NCI-H446 (cell line): ENCODE measurements at places on chromosomes 2 and 18.

GRCh38 chr18:6155707-6156106, 259.0 kb downstream of the L3MBTL4 start:
- no peak for DNase-seq

GRCh38 chr2:174334278-174334715, 457 bp upstream of the SP9 start:
- DNase-seq: no peak

GRCh38 chr2:46142546-46143428, 154.4 kb upstream of the EPAS1 start:
- no peak for DNase-seq

- DNase-seq: no peak
Observed at GRCh38 chr2:19933351-19933981, 31.7 kb upstream of the TTC32 start.

- no peak for DNase-seq
Observed at GRCh38 chr2:24885221-24886125, 34.6 kb downstream of the ADCY3 start.

GRCh38 chr2:238911376-238912227, 63.7 kb downstream of the TWIST2 start:
- DNase-seq: no peak

DNA sequence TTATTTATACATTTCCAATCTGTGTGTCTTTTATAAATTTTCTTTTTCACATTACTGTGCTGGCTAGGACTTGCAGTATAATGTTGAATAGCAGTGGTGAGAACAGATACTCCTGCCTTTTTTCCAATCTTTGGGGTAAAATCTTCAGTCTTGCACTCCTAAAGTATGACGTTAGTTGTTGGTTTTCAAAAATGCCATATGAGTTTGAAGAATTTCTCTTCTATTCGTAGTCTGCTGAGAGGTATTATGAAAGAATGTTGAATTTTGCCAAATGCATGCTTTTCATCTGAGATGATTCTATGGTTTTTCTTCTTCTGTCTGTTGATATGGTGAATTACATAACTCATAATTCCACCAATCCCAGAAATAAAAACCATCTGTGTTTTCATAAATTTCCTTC, 335.3 kb upstream of the CHST9 start:
- DNase-seq: no peak

DNA sequence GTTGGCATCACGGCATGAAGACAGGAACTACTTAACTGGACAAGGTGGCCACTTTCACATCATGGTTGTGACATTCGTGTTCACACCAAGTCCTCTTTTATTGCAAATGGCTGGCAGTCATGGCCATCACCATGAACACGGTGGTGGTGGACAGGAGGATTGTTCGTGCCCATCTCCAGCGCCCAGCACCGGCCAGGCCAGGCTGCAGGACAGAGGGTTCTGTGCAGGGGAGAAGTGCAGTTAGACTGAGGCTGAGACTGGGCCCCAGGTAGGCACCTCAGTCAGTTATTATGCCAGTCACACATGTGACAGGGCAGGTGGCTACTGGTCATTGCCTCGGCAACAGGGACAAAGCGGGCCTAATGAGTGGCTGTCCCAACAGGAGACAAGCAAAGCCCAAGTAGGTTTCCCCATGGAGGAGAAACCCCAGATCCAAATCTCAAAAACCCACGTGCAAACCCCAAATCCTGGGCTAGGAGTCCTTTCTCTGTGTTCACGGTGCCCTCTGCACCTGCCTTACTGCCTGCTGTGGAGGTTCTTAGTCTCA, 468.1 kb upstream of the MYT1L start:
- DNase-seq: no peak

DNA sequence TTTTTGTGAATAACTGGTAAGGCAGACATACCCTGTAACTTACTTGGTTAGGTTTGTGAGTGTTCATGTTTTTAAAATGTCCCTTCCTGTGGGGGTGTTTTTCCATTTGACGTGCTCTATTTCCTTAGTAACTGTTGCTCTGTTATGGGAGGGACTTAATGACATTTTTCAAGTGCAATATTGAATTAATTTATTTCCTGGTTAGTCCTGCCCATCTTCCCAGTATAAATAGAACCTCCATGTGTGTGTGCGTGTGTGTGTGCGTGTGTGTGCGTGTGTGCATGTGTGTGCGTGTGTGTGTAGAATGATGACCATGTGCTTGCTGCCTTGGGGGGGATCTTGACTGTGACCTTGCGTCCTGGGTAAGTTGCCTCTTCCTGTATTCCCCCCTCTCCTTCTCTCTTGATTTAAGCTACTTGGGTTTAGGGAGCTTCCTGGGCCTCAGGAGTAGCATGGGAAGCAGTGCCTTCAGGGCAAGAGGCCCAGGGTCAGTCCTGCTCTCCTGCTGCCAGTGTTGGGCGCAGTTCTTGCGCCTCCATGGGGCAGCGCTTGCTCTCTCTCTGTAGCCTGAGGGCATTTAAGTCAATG, 163.9 kb downstream of the LDLRAD4 start:
- DNase-seq: no peak

- DNase-seq: no peak
Observed at GRCh38 chr2:38095996-38096861, 20.3 kb upstream of the CYP1B1 start.

DNA sequence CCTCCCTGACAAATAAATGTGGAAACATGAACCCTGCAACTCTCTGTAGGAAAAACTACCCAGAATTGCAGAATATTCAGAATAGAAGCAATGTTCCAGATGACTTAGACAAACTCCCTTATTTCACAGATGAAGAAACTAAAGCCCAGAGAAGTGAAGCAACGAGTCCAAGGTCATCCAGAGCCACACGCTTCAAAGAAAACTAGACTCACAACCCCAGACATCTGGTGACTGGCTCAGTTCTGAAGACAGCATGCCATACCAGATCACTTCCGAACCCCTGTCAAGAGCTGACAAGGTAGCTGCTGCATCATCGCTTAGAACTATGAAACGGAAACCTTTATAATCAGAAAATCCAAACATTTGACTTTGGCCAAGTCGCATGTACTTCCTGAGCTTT, 101.3 kb downstream of the PID1 start:
- no peak for DNase-seq

- no peak for DNase-seq
Observed at GRCh38 chr2:231554327-231554726, 24.1 kb upstream of the NMUR1 start.

GRCh38 chr2:47226923-47227220, 71.8 kb upstream of the STPG4 start:
- no peak for DNase-seq

GRCh38 chr18:24629921-24630320, 169.5 kb downstream of the HRH4 start:
- DNase-seq: no peak

DNA sequence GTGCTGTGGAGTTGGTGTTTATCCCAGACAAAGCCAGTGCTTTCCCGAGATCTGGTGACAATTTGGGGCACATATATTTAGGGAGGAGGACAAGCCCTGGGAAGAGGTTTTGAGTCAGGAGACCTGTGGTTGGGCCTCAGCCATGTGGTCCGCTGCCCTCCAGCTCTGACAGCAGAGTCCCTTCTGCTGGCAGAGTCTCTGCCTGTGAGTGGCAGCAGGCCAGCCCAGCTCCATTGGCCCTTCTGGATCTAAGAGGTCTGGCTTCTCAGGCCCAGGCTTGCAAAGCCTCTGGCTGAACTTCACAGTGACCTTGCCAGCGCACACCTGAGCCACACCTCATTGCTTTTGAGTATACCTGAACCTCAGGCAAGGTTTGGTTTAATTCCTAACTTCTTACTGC, 115.3 kb downstream of the BCL2L11 start:
- DNase-seq: peak; percentile 63

- DNase-seq: no peak
Observed at GRCh38 chr2:236341721-236342120, 77.5 kb upstream of the ASB18 start.

- DNase-seq: no peak
Observed at GRCh38 chr2:5689750-5690149, 2.4 kb upstream of the SOX11 start.

GRCh38 chr18:40063488-40063887, 1891.5 kb upstream of the PIK3C3 start:
- DNase-seq: no peak

- no peak for DNase-seq
Observed at GRCh38 chr18:35971661-35972196, 750 bp upstream of the RMP24 start.

- peak; percentile 77 for DNase-seq
Observed at GRCh38 chr2:189254268-189254883, 74.8 kb upstream of the COL5A2 start.

GRCh38 chr2:8674420-8675009, 7.3 kb upstream of the ID2 start:
- DNase-seq: no peak

DNA sequence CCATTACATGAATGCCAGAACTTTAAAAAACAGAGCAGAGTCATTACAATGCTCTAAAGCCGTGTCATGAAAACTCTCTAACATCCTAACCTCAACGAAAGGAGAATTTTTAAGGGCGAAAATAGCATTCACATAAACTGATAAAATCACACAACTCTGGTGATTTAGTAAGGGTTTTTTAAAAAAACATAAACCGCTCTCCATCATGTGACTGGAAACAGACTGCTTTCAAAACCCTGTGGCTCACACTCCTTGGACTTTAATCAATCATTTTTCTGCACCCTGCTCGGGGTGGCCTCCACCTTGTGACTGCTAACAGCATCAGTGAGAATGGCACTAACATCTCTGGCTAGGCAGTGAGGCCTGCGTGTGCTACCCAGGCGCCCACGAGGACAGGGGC, 12.1 kb downstream of the DOCK10 start:
- DNase-seq: no peak

- no peak for DNase-seq
Observed at GRCh38 chr2:217691516-217691915, 311.3 kb downstream of the TNS1 start.

DNA sequence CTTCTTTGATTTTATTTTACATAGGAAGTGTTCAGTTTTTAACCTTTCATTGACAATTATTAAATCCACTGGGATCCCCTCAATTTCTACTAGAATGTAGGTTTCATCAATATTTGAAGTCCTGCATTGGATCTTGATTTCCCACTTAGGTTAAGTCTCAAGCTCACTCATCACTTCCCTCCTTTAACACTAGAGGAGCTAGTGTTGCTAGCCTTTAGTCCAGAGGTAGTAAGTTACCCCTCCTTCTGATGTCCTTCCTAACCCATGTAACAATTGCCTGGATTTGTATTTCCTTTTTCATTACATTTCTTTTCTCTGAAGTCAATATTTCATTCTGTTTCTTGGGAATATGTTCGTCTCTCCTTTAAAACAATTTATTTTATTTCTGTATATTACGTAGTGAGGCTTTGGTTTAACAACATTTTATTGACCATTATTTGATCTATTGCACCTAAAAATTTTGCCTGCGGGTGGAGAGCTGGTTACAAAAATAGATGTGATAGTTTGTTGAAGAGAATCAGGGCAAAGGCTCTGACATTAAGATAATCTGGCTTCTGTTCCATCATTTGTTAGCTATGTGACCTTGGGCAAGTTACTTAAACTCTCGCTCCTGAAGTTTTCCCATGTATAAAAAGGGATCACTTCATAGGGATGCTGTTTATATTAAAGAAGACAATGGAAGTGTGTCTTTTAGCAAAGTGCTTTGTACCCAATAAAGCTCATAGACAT, 833.0 kb downstream of the SLC4A3 start:
- DNase-seq: no peak

DNA sequence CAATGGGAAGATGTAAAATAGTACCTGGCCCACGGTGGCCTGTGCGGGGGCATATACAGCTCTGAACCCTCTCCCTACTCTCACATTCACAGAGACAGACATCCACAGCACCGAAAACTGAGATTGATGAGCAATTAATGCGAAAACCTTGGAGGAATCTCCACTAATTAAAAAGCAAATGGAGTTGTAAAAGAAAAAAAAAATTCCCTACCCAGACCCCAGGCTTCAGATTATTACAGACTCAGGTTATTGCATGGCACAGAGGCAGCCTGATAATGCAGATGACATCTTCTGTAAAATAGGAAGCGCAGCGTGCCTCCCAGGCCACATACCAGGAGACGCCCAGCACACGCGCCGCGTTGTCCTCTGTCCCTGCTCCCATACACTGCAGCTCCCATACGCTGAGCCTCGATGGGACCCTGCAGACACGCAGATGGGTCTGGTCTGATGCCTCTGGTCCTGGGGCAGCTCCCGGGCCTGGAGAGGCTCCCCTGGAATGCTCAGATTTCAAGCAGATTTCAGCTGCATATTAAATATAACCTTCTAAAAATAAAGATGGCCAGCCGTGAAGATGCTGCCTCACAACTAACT, 496.1 kb upstream of the MYT1L start:
- DNase-seq: no peak

GRCh38 chr18:79400091-79400590, 4.4 kb downstream of the NFATC1 start:
- no peak for DNase-seq

DNA sequence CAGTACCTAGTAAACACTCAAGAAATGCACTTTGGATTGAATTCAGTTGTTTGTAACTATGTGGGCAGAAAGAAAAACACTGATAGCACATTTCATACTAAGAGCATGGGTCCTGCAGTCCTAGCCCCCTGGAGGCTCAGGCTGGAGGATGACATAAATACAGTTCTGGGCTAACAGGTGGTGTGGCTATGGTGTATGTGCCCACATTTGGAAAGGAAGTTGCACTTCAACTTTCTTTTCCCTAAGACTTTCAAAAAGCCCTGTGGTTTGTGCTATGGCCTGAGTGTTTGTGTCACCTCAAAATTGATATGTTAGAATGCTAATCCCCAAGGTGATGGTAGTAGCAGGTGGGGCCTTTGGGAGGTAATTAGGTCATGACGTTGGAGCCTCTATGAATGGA, 218.2 kb downstream of the CDCA7 start:
- DNase-seq: no peak

- no peak for DNase-seq
Observed at GRCh38 chr2:218823196-218823855, 8.3 kb downstream of the PRKAG3 start.

DNA sequence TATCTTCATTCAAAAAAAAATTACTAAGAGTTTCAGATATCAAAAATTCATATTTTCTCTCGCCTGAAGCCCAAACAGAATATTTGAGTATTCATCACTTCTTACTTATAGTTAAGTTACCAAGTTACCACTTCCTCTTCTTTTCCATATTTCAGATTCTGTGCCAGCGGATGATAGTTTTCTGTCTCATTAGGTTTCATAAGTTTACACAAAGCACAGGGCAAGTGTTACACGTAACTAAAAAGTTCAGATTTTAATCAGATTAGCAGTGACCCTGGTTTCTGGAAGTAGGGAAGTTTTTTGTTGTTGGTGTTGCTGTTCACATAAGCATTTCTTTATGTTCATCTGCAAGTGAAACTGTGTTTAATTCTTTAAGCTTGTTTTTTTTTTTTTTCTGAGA, 10.2 kb downstream of the AFTPH start:
- no peak for DNase-seq

- DNase-seq: no peak
Observed at GRCh38 chr2:121451398-121451797, 79.3 kb upstream of the RNU4ATAC start.

GRCh38 chr18:41666231-41666630, 288.8 kb upstream of the PIK3C3 start:
- no peak for DNase-seq

GRCh38 chr2:107148496-107148895, 262.5 kb upstream of the ST6GAL2 start:
- no peak for DNase-seq

GRCh38 chr2:75221862-75222261, 22.5 kb upstream of the TACR1 start:
- no peak for DNase-seq
